ENCODE measurements at places on chromosomes 4 and X.

GRCh38 chr4:107825072-107825824 is 516 bp downstream of the SGMS2 start:
- no peak for DNase-seq

DNA sequence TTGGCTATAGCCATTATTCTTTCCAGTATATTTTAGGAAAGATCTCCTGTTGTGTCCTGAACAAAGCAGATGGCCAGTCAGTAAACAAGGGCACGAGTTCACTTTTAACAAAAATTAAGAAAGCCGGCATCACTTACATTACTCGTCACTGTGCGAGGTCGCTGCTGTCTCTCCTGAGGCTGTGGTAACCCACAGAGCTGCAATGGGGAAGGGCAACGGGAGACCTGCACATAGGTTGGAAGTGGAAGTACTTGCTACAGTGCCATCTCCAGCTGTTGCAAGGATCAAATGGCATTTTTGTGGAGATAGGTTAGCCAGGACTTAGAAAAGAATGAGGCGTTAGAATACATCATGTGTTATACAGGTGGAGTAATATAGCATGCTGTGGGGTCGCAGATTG is 132.2 kb downstream of the KLHL8 start:
- DNase-seq = no peak

- DNase-seq = no peak
Measured at GRCh38 chr4:186878203-186878776, 154.6 kb upstream of the FAT1 start.

DNA sequence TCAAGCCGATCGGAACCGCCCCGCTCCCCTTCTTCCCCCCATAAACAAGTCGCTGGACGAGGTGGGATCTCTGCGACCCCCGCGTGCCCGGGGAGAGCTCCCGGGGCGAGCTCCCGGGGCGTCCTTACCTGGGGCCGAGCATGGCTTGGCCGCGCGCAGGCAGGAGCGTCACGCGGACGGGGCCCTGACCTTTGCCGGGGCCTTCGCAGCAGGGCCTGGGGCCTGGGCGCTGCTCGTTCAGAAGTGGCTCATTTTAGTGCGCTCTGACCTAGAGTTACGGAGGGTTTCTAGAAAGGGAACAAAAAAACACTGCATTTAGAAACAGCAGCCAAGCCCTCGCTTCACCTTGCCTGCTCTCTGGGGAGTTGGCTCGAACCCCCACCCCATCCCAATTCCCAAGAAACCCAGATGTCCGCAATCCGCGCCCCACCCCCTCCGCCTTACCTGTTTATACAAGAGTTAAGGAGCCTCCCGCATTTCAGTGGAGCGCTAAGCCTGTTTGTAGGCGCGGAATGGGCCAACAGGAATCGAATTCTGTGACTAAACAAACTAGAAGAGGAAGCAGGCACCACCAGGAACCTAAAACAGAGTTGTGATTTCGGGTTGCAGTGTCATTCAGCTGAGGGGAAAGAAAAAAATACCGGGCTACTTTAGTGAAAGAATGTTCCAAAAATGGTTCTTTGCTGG is 814 bp upstream of the RBM47 start:
- no peak for DNase-seq

DNA sequence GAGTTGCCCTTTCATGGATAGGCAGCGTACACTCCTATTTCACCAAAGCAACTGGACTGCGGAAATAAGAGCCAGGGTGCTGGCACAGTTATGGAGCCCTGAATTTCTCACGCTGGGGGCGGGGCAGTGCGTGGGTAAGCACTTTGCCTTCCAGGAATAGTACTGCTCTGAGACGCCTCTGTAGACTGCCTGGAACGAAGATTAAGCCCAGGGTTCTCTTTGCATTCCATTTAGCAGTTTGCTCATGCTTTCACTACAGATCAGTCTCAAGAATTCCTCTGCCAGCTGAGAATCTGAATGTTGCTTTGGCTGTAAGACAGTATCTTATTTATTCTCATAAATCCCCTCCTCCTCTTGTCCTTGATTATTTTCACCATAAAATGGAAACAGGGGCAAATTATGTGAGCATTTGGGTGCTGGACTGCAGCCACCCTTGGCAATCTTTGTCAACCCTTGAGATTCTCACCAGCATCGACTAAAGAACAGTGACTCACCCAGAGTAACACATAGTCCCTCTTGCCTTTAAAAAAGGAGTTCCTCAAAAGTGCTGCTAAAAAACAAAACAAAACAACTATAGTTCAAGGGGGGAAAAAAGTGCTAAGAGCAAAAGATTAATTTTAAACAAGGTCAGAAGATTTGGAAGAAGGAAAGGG is 88.9 kb upstream of the CITED1 start:
- DNase-seq = no peak

DNA sequence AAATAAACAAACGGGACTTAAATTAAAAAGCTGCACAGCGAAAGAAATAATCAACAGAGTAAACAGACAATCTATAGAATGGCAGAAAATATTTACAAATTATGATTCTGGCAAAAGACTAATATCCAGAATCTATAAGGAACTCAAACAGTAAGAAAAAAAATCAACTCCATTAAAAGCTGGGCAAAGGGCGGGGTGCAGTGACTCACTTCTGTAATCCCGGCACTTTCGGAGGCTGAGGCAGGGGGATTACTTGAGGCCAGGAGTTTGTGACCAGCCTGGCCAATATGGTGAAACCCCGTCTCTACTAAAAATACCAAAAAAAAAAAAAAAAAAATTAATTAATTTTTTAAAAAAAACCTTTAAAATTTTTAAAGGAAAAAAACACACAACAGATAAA is 109.0 kb downstream of the ATP11C start:
- no peak for DNase-seq

GRCh38 chr4:53620956-53621355 is 29.7 kb upstream of the LNX1 start:
- DNase-seq = no peak

GRCh38 chrX:130857207-130857606 is 45.8 kb downstream of the ENOX2 start:
- no peak for DNase-seq

DNA sequence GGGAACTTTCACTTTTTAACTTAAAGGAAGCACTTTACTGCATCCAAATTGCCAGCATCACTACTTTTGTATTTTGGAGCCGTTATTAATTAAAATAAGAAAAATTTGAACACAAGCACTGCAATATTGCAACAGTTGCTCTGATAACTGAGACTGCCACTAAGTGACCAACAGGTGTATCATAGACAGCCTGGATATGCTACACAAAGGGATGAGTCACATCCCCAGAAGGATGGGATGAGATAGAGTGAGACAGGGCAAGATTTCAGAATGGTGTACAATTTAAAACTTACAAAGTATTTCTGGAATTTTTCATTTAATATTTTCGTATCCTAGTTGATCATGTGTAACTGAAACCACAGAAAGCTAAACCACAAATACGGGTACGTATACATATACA is 204.1 kb downstream of the MAPK10 start:
- DNase-seq = no peak

DNA sequence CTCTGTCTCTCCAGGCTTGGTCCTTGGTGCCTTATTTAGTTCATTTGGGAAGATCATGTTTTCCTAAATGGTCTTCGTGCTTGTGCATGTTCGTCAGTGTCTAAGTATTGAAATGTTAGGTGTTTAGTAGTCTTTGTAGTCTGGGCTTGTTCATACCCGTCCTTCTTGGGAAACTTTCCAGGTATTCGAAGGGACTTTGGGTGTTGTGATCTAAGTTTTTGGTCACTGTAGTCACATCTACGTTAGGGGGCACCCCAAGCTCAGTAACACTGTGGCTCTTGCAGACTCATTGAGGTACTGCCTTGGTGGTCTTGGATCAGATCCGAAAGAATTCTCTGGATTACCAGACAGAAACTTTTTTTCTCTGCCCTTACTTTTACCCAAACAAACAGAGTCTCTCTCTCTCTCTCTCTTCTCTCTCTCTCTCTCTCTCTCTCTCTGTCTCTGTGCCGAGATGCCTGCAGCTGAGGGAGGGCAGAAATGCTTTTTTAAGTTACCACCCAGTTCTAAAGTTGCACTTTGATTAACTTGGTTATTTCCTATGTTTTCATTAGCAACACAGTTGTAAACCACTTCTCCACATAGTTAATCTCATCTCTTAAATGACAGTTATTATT is 67.6 kb upstream of the SLC7A3 start:
- no peak for DNase-seq

- no peak for DNase-seq
Measured at GRCh38 chrX:108439426-108439942, at the start of gene COL4A5. Gene COL4A5, plus strand, starts transcription at chrX:108439838. Its CDS starts 288 bp downstream, at chrX:108440126.

DNA sequence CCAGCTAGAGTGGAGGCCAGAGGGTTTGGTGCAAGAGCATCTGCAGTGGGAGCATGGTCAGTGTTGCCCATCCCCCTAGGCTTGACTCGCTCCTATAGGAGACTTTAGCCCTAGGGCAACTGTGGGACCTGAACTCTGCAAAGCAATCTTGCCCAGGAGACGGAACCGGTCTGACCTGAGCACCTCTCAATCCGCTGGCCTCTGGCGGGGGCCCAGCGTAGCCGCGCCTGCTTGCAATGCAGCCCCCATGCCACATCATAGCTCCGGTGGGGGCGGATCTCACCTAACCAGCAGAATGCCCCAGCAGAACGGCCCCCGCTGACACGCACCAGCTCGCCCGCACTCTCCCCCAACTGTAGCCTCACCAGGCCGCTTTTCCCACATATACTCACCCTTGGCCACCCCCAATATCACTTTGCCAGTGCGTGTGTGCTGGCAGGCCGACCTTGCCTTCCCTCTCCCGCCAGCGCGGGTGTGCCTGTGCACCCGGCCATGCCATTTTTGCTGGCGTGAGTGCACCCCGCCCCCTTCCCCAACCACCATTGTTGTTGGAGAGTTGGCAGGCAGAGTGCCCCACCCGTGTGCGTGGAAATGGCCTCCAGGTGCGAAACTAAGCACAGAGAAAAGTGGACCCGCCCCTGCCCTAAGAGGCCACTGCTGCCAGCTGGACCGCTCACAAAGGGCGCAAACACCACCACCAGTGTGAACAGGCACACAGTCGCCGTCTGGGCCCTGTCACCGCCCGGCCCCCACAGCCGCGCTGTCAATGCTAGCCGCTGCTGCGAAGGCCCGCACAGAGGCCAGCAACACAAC is 5.8 kb downstream of the BEX4 start:
- DNase-seq = no peak

- DNase-seq = no peak
Measured at GRCh38 chrX:134115270-134115669, 121.7 kb upstream of the CCDC160 start.

GRCh38 chrX:20529301-20529700 is 262.6 kb upstream of the RPS6KA3 start:
- DNase-seq = no peak

- no peak for DNase-seq
Measured at GRCh38 chr4:168566726-168567125, 69.9 kb downstream of the PALLD start.

GRCh38 chr4:5259471-5259870 is 208.2 kb downstream of the STK32B start:
- no peak for DNase-seq

DNA sequence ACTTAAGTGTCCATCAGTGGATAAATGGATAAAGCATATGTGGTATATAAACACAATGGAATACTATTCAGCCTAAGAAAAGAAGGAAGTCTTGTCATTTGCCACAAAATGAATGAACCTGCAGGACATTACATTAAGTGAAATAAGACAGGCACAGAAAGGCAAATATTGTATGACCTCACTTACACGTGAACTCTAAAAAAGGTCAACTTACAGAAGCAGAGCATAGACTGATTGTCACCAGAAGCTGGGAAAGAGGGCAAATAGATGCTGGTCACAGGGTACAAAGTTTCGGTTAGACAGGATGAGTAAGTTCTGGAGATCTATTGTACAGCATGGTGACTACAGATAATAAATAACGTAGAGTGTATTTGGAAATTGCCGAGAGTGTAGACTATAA is 247.7 kb downstream of the RAB28 start:
- no peak for DNase-seq

DNA sequence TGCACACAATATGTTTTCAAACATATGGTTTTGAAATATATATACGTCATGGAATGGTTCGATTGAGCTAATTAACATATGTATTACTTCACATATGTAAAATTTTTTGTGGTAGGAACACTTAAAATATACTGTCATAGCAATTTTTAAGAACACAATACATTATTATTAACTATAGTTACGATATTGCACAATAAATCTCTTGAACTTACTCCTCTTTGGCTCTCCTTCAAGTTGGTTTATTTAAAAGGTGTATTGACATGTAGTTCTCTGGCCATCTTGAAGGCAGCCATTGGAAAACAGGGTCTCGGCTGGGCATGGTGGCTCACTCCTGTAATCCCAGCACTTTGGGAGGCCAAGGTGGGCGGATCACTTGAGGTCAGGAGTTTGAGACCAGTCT is 53.8 kb downstream of the CASP3 start:
- DNase-seq = no peak

DNA sequence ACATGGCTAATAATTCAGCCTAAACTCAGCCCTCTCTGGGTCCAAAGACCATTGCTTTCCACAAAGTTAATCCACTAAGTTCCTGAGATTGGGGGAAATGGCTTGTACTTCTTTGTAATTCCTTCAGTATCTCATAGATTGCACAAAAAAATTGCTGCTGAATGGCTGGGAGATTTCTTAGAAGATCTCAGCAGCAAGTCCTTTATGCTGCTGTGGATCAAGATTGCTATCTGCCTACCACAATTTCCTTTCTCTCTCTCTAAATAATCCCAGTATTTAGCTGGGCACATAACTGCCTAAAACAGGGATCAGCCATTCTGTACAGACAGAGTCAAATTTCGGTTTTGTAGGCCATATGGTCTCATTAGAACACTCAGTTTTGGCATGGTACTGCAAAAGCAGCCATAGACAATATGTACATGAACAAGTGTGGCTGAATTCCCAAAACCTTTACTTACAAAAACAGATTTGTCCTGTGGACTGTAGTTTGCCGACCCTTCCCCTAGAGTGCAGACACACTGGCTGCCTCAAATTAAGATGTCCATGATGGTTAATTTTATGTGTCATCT is 18.5 kb upstream of the HOPX start:
- DNase-seq = no peak
